ENCODE measurements at places on chromosomes 4 and X.

- DNase-seq = no peak
Measured at GRCh38 chr4:167544391-167544790, 310.1 kb upstream of the SPOCK3 start.

DNA sequence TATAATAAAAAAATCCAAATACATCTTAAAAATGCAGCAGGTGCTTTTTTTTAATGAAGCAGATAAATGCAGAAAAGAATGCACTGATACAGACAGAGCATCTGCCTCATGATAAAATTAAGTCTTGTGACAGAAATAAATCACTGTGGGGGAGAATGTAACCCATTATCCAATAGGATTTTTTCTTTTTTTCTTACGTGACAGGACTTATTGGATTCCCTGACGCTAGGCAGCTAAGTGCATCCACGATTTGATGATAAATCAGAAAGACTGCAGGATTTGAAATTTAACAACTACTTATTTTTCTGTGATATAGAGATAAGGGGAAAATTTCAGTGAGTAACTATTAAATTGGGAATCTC, 110.6 kb upstream of the PPARGC1A start:
- no peak for DNase-seq

DNA sequence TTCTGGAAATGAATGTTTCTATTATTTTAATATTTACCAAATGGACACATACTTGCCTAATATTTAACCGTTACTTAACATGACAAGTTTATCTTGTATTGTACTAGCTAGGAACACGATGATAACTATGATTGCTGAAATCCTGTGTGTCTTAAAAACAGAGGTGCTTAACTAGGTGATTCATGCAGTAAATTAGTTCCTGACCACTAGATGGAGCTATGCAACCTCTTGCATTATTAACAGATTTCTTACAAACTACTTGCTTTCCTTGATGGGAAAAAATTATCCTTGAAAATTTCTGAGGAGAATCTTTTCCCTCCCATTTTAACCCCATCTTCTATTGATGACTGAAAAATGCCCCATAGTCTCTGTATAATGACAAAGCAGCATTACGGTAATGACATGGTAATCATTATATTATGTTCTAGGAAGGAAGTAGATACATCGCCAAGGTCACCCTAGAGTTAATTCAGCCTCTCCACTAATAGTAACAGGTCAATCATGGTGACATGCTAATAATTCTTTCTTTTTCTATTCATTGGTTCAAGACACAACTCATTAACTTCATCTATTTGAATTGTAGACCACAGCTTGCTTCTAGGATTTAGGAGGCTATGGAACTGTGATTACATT, 844.2 kb downstream of the RAPGEF2 start:
- no peak for DNase-seq

DNA sequence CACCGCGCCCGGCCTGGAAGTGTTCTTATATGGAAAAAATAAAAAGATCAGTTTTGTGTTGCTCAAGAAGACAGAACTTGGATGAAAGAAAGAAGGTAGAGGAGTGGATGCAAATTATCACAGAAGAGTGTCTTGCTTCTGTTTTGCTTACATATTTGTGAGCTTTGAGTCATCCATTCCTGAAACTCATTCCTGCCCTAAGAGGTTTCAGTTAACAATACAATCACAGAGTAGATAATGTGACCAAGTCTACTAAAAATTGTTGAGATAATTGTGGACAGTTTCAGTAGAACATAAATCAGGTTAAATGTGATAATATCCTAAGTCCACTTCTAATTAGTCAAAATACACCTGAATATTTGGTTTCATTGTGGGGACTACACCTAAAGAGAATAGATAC, 26.4 kb upstream of the LRCH2 start:
- no peak for DNase-seq

DNA sequence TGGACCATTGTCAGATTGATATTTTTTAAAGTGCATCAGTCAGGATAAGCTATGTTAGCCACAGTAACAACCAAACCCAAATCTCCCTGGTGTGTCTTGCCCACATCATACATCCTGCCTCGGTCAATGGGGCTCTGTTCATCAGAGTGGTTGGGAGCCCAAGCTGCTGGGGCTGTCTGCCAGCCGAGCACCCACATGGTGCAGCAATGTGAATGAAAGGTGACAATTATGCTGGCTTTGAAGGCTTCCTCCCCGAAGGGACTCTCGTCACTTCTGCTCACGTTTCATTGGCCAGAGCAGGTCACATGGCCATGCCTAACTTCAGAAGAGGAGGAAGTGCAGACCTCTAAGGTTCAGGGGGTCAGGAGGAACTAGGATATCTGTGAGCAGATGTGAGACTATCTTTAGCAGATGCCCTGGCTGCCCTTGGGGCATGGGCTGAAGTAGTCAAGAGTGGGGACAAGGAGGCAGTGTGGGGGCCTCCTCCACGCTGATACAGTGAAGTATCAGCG, 1.3 kb upstream of the JAKMIP1 start:
- DNase-seq = no peak

DNA sequence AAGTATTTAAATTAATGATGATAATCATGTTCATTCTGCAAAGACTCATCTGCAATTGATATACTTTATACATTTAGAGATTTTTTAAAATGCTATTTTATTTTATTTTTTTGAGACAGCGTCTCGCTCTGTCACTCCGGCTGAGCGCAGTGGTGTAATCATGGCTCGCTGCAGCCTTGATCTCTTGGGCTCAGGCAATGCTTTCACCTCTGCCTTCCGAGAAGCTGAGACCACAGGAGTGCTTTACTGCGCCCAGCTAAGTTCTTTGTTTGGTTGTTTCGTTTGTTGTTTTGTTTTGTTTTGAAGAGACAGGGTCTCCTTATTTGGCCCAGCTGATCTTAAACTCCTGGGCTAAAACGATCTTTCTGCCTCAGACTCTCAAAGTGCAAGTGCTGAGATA, 1541.0 kb downstream of the PCDH7 start:
- DNase-seq = no peak

- no peak for DNase-seq
Measured at GRCh38 chr4:107893171-107894137, 37.9 kb upstream of the CYP2U1 start.

GRCh38 chr4:77148078-77148477, 8.9 kb upstream of the CCNG2 start:
- no peak for DNase-seq

DNA sequence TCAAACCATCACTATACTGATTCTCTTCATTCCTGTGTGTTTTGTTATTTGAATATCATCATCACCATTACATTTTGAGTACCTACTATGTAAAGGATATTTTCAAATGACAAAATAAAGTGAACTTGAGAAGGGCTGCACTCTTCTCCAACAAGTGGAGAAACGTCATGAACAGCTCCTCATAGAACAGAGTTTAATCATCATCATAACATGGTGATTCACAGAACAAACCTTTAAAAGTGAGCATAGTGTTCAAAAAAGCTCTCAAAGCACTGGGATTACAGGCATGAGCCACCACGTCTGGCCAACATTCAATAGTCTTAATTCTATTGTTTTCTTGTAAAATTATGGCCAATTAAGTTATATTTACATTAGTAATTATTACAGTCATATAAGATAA, 993.9 kb downstream of the PDHA2 start:
- DNase-seq = no peak

GRCh38 chr4:147134536-147135210, 189.0 kb upstream of the TTC29 start:
- DNase-seq = no peak

- DNase-seq = no peak
Measured at GRCh38 chr4:7462509-7462971, 27.8 kb upstream of the PSAPL1 start.

GRCh38 chr4:110631584-110632505, 9.0 kb upstream of the PITX2 start:
- peak; percentile 46 for DNase-seq

DNA sequence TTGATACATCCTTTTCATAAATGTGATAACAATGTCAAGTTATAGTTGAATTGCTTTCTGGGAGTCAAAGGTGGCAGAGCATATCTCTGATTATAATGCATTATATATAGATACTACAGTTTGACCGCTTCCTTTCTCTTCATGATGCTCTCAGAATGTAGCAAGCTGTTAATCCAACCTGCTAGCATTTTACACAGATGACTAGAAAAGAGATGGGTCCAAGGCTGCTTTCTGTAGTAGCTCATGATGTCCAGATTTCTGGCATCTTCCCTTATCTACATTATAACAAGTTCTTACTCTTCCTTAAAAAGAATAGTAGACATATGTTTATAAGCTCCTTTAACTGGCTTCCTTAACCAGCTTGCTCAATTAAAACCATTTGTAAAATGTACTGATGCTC, 192.0 kb downstream of the NWD2 start:
- DNase-seq = no peak

- DNase-seq = no peak
Measured at GRCh38 chr4:74042681-74043080, 4.2 kb upstream of the CXCL3 start.

- DNase-seq = peak; percentile 2
Measured at GRCh38 chrX:70030301-70030767, 19.4 kb downstream of the AWAT2 start.

- no peak for DNase-seq
Measured at GRCh38 chr4:8376361-8377102, 64.0 kb downstream of the ACOX3 start.

DNA sequence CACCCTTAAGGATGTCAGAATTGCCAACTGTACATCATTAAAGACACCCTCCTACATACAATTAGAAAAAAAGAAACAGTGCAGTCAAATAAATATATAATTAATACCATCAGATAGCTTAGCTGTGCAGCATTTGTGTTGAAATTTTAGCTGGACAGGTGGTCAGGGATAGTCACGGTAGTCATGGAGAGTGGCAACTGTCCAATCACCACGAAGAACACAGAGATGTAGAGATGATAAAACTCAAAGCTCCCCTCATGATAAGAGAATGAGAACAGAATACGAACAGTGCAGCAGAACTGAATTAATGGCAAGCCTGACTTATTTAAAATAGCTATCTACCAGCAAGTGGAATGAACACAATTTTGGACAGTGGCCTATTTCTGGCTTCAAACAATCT, 27.2 kb downstream of the SLC39A8 start:
- DNase-seq = no peak

- no peak for DNase-seq
Measured at GRCh38 chr4:53656421-53656981, 65.2 kb upstream of the LNX1 start.

DNA sequence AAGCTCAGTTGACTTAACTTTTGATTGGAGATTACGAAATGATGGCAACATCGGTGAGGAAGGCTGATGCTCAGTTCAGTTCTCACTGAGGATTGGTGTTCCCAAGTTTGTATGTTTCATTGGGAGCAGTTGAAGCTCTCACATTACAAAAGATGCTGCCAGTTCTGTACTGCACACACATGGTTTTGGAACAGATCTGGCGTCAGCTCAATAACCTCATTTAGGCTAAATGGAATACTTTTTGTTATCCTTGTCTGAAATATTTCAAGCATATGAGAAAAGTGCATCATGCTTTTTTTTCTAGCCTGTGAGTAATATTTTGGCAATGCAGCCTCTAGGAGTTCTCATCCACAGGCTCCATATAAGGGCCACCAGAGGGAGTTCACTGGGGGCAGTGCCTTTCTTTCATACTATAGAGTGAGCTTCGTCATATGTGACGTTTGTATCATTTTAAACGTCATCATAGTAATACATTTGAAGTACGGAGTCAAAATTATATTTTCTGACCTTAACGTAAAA, 4.1 kb downstream of the ENPEP start:
- DNase-seq = no peak

DNA sequence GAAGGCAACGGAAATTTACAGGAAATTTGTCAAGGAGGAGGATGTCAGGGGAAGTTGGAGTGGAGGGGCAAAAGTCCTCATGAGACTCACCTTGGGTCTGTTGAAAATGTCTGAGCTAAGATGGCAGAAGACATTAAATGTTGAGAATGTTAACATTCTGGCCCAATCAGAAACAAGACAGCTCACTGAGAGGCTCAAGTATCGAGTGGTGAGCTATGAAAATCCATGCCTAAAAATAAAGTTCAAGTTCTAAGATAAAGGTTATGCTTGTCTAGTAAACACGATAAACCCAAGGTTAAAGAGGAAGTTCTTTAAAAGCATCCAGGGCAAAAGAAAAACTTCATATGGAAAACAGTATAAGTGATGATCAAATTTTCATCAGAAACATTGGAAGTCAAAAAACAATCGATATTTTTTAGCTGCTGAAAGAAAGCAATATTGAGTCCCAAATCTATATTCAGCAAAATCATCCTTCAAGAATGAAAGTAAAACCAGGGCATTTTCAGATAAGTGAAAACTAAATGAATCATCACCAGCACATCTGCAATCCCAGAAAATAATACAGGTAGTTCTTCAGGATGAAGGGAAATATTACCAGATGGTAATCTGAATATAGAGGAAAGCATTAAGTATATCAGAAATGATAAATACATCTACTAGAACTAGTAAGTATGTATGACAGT, 462.4 kb downstream of the TLL1 start:
- DNase-seq = no peak

- DNase-seq = no peak
Measured at GRCh38 chrX:151776181-151776731, 41.7 kb downstream of the CNGA2 start.

- DNase-seq = no peak
Measured at GRCh38 chrX:78886550-78886949, 58.6 kb upstream of the P2RY10 start.

GRCh38 chr4:8907596-8908205, 36.1 kb upstream of the HMX1 start:
- no peak for DNase-seq

- no peak for DNase-seq
Measured at GRCh38 chr4:17065821-17066220, 167.4 kb upstream of the LDB2 start.

GRCh38 chrX:110003167-110004156, 548 bp downstream of the TMEM164 start:
- peak; percentile 12 for DNase-seq

DNA sequence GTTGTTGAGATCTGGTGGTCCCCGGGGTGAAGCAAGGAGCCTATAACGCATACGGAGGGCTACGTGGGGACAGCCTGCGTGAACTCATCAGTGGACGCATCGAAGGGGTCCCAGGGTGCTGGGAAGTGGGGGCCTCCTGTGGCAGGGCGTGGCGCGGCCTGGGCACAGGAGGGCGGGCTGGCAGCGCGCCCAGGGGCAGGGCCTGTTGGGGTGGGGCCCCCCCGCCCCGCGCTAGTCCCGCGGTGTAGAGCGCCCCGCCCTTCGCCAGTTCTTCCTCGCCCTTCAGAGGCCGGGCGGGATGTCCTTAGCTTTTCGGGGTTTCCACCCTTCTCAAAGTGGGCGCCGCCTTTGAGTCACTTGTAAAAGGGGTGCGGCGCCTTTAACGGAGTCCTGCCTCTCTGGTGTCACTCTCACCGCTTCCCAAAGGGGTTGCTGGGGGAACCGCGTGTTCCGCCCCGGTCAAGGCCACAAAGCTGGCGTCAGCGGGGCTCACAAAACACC, 632 bp downstream of the PLP2 start:
- peak; percentile 54 for DNase-seq

DNA sequence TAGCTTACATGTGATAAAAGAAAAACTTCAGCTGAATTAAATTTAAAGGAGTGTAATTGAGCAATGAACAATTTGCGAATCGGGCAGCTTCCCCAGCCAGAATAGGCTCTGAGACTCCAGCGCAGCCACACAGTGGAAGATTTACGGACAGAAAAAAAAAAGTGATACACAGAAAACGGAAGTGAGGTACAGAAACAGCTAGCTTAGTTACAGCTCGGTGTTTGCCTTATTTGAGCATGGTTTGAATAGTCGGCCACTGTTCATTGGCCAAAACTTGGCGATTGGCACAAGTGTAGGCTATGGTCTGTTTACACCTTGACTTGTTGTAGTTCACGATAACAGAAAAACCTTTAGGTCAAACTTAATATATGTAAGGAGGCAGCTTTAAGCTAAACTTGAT, 16.7 kb upstream of the SUPT20HL1 start:
- no peak for DNase-seq
